Caco-2 (cell line): ENCODE measurements at places on chromosomes 12 and 14. TPM values are rescaled to one million over a fixed set of nuclear protein-coding genes. Genes with fewer than 3 reads are reported as not detected.

DNA sequence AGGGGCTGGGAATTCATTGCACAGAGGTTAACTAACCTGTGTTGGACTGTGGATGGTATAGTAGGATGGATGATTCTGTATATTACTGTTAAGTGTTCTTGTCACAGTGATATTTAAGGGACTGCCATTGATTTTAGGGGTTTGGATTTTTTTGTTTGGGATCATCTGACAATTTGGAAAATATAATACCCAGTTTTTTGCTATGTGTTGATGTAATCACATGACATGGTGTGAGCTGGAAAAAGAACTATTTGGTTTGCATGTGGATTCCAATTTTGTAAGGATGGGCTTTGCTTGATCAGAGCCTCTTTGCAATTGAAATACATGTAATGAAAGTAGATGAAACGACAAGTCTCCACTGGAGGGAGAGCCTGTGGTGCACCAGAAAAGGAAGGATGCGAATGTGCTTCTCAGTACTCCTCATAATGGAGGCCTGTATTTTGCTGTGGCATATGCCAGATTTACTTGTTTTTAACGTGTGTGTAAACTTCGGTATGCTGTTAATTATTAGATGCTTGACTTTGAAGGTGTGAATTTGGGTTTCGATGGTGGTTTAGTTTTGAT lies 2.7 kb downstream of the DYRK2 start:
- DNase-seq, result no peak

KERA gene
- not detected in 2 replicates for total RNA-seq

GRCh38 chr14:43525658-43526057 lies 981.4 kb downstream of the FSCB start:
- no peak for DNase-seq

DNA sequence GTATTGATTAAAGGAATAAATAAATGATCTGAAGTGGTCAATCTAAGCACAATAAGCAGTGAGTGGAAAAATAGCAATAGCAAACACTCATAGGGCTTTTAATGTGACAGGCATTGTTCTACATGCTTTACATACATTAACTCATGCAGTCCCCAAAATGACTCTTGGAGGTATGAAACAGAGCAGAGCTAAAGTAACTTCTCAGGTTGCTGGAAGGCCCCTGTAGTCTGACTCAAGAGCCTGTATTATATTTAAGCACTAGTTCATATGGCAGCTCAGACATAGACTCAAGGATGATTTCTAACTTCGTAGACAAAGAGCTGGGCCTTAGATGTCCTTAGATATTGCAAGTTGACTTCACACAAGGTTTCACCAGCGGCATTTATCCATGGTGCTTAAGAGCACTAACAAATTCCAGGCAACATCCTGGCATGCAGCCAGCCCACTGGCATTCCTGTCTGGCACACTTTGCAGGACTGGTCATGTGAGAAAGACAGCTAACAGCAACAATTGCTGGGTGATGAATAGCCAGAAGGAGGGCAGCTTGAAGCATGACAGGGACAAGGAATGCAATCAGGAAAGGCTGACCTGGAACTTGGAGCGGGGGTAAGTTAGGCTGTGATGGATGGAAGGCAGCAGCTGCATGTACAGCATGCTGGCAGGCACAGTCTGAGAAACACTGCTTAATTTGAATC lies 22.9 kb upstream of the KTN1 start:
- no peak for DNase-seq

MANSC1 gene
- 27.5 and 28.9 TPM in 2 replicates for total RNA-seq

DNA sequence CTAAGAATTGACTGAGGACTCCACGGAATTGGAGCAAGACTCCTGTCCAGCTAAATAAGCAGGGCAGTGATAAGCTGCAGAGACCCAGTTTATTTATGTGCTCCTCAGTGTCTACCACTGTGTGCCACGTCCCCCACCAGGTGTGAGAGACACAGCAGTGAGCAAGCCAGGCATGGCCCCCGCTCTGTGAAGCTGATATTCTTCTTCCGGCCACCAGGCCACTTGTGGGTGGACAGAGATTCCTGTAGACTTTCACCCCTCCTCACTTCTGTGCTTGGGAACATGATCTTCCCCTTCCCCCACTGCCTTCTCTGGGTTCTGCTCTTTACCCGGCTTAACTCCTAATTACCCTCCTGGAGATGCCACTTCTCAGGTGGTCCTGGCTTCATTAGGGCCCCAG lies 21.3 kb downstream of the BRAP start:
- DNase-seq, result no peak
